ENCODE measurements at places on chromosomes 6 and 20. TPM values are rescaled to one million over a fixed set of nuclear protein-coding genes. Genes with fewer than 3 reads are reported as not detected.

- DNase-seq = no peak
Observed at GRCh38 chr6:11780097-11780428, 1.5 kb upstream of the ADTRP start.

GRCh38 chr6:90294989-90295853 is 1.4 kb downstream of the BACH2 start:
- peak; percentile 47 for DNase-seq

DNA sequence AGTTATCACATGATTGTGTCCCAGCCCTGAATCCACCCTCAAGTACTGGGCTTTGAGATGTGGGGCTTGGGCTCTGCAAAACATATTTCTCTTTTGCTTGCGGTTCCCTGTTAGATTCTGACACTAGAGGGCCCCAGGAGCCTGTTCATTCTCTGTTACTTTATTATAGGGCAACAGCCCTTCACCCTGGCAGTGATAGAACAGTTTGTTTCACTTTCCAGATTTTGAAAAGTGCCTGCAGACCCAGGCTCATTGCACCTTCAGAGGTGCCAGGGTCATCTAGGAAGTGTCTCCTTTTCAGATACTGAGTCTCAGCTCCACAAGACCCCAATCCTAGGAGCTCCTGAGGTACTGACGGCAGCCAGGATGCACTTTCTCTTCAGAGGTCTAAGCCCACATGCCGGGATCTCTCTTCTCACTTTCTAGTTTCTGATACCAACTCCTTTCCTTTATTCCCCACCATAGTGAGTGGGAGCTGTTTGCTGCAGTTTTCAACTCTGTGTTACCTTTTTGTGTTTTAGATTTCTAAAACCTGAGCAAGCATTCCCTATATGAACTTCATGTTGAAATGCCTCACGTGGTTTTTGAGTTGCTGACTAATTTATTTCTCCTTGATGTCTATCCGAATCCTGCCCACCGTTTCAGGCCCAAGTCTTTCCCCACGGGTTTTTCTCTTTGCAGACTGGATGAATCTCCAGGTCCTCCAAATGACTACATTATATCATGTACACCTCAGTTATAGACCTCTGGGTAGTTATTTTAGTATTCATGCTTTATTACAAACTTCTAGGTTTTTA is 10.9 kb downstream of the ABT1 start:
- DNase-seq = no peak

DNA sequence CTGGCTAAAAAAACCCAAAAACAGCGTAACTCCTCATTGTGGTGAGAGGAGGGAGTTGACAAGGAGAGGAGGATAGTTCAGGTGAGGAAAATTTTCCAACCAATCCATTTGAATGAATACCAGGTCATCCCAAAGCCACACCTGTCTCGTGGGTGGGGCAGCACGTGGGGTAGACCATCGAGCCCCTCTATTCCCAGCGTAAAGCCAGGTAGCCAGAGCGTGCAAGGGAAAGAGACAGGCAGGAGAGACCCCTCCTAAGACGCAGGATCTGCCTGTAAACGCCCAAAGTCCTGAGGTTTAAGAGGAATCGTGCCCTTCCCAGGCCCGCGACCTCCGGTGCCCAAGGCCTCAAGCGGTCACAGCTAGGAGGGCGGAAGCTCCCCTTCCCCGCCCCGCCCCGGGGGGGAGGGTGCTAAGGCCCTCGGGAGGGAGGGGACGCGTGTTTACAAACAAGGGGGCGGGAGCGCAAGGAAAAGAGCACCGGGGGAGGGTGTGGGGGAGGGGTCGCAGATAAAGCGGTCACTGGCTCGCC is 712 bp downstream of the RXRB start:
- peak; percentile 77 for DNase-seq

Gene CCDC170
- 0.36 TPM for total RNA-seq

Gene POLR3F
- total RNA-seq = 8.4 TPM

Gene COL19A1
- total RNA-seq = 1.9 TPM

Gene ENPP4
- 21.9 TPM for total RNA-seq

Gene EYA2
- 0.63 TPM for total RNA-seq

Gene PTCHD4
- total RNA-seq = 1.0 TPM
